Activated T-helper 1 cell treated with anti-CD3 and anti-CD28 coated beads, Interleukin-2, amount 50 U/mL, for 16 hours (primary cell): ENCODE measurements at places on chromosomes 4 and X.

DNA sequence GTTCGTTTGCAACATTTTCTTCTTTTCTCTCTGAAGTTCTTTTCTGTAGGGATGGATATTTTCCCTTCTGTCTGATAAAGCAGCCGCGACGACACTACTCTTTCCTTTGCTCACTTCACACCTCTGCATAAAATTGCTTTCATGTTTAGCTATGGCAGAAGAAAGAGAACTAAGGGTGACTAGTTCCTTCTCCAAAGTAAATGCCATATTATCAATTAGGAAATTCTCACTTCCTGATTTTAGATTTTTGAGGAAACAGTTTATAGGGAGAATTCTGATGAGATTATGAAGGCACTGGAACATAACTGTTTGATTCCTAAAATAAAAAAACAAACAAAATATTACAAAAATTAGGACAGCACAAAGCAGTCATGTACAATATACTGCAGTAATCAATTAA, 29.2 kb downstream of the FANCB start:
- no peak for DNase-seq

- DNase-seq, result no peak
These were observed 97.5 kb upstream of the ZNF518B start for GRCh38 chr4:10554694-10555093.

- no peak for DNase-seq
These were observed 88.9 kb upstream of the RPL34 start for GRCh38 chr4:108531461-108531860.

GRCh38 chr4:94882756-94883155, 125.0 kb downstream of the BMPR1B start:
- no peak for DNase-seq

DNA sequence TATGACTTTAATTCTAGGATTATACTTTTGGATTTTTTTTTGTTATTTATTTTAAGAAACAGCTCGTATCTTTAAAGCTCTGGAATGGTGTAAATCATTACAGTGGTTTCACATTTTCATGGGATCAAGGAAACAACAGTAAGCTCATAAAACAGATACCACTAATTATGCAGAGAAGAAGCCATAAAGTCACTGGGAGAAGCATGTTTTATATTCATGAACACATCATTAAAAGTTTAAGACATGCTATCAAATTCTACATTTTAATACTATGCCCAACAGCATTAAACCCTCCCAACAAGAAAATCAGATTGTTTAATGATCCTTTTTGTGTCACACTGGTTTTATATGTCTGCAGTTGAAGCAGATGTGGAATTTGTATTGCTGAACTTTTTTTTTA, 149.9 kb downstream of the FBXO8 start:
- DNase-seq, result no peak

GRCh38 chrX:118551426-118551825, 55.8 kb downstream of the DOCK11 start:
- DNase-seq, result no peak

DNA sequence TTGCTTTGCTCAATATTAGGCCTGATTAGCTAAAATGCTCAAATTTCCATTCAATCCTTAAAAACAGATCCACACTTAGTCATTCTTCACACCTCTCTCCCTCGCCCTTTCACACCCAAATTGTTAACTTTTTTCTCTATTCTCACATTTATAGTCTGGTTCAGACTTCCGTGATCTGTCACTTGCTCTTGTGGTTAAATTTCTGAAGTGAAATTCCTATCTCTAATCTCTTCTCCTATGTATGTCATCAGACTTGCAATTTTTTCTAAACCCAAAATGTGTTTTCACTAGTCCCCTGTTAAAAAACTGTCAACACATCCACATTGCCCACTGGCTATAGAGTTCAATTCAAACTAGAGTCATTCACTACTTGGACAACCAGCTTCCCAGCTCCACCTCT, 63.2 kb downstream of the SNCA start:
- DNase-seq, result no peak

- no peak for DNase-seq
These were observed 19.1 kb upstream of the CXCL6 start for GRCh38 chr4:73817341-73817740.

DNA sequence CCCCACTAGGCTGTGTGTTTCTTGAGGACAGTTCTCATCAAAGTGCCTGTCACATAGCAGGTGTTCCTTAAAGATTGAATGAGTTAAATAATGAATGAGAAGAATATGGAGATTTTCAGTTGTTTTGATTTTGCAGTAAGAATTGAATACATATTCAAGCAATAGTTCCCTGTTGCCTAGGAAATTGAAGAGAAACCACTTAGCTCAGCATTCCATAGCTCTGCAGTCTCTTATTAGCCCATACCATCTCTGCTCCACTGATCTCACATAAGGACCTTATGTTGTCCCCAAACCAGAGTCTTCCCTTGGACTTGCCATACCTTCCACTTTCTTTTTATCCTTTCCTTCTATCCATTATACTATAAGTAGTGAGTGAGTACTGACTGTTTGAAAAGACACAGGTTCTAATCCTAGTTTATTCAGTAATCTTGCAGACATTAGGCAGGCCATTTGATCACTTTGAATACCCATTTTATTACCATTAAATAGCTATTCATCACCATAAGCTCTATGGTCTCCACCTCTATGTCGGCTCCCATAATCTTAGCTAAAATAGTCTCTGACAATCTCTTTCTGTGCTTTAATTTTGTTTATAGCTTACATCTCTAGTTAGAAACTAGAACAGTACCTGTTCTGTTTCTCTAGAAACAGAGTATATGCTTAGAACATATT, 1059.6 kb upstream of the SLIT2 start:
- DNase-seq, result no peak

DNA sequence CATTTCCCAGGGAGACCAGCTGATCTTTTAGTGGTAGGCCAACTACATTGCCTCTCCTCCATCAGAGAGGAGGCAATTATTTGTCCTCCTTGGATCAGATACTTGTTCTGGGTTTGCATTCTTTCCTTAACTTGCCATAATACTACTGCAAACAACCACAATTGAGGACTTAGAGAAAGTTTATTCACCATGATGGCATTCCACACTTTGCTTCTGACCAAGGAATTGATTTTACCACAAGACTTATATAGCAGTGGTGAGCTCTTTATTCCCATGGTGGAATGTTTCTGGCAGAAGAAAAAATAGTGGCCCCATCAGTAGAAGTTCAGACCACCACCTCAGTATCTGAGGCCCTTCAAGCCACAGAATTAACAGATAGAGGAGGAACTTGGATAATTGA, 123.9 kb upstream of the PPP3CA start:
- DNase-seq, result no peak

DNA sequence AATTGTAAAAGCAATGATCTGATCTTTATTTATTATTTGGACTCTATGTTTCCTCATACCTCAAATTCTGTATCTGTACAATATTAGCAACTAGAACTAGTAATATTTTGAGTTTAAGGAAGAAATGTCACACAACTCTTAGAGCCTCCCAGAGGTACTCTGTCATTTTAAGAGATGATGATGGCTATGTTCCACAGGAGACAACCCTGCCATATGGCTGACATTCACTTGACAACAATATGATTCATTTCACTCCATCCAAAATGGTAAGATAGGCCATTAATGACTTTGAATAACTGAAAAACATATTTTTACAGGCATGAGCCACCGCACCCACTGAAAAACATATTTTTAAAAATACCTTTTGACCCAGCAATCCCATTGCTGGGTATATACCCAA, 190.3 kb downstream of the MAML3 start:
- no peak for DNase-seq

DNA sequence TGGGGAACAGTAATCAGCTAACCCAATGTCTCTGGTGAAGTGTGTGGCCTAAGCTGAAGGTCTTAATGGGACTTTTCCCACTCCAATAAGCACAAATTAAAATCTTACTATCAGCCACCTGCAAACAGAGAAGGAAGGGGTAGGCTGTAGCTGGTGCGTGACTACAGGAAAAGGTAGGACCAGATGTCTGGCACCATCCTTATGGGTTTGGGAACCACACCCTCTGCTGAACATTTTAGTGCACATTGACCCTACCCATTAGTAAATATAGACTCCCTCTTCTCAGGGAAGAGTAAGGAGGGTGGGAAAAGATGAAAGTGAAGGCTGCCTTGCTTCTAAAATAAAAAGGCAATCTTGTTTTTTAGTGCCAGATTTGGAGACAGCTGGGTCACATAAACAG, 602.8 kb downstream of the FAT4 start:
- DNase-seq, result no peak

DNA sequence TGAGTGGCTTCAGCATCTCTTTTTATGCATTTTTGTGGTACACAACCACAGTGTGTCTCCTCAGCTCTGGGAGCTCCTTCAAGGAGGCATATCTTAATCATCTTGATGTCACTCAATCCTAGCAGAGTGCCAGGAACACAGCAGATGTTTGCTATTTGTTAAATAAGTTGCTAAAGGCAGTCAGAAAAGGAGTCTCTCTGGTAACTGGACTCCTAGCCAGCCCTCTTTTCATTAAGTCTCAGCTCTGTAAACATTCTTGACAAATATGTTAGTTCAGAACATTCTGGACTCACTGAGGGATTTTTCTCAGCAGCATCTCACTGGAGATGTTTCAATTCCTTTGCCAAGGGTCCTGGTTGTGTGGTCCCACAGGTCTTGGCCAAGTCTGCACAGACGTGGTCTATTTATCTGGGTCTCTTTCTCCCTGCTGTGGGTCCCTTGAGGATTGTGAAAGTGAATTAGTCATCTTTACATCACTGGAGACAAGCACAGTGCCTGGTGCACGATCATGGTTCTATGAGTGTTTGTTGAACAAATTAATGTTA, 20.3 kb upstream of the FAM9C start:
- no peak for DNase-seq

DNA sequence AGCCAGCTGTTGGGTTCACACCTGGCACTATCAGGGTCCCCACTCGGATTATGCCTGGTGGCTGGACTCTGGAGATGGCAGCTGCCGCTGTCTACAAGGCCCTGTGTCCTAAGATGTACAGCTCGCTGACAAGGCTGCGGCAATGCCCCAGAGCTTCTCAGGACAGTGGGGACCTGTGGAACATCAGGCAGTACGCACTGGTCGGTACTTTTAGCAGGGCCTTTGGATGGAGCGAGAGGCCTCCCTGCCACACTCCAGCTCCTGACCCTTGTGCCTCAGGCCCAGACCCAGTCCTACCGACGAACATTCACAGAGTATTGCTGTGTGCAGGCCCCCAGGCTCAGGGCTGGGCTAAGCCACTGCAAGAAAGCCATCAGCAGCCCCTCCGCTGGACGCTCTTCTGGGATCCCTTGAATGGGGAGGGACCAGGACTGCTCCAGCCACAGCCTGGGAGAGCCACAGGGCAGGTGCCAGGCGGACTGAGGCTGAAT, 45.7 kb upstream of the HMX1 start:
- no peak for DNase-seq

GRCh38 chr4:79679859-79680258, 271.8 kb upstream of the GK2 start:
- DNase-seq, result no peak

GRCh38 chrX:39439906-39440798, 638.9 kb downstream of the MID1IP1 start:
- DNase-seq, result no peak

DNA sequence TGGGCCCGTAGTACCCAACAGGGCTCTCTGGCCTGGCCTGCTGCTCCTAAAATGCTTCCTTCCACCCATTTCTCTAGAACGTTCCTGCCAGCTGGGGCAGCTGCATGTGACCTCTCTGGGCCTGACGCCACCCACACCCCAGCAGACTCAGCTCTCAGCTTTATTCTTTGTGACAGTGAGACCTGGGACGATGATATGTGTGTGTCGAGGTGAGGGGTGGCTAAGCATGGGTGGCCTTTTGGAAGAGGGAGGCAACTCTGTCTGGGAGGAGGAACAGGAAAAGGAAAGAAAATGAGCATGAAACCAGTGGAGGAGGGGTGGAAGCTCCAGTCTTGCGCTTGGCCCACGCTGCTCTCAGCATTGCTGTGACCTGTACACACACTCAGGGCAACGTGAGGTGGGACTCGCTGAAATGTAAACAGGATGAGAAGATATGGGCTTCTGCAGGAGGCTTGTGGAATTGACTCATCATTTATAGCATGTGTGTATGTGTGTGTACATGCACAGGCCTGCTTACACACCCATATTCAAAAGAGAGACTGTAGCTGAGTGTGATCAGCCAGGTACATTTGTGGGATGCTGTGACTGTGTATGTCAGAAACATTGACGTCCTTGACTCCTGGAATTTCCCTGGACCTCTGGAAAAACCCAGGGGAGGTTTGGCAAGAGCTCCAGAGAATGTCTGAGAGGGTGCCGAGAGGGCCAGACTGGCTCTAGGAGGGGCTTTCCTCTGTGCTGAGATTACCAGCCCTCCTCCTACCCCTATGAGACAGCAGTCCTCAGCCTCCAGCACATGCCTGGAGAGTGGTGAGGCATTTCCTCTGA, 137.9 kb downstream of the PJA1 start:
- DNase-seq, result no peak

DNA sequence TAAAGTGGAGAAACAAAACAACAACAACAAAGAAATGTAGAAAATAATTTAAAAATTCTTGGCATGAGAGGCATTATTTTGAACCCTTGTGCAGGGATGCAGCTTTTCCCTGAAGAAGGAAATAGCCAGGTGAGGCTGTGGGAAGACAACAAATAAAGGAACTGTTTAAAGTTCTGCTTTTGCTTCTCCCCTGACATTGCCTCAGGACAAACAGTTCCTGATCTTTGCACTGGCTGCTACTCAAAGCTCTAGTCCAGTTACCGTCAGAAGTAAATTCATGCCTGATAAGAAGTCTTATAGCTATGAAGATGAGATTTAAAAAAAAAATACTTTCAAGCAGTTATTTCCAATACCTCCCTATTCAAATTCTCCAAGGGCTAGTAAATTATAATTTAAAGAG, 233.8 kb downstream of the IL15 start:
- DNase-seq, result no peak

- DNase-seq, result no peak
These were observed 93.2 kb downstream of the GASK1B start for GRCh38 chr4:158079661-158080060.

DNA sequence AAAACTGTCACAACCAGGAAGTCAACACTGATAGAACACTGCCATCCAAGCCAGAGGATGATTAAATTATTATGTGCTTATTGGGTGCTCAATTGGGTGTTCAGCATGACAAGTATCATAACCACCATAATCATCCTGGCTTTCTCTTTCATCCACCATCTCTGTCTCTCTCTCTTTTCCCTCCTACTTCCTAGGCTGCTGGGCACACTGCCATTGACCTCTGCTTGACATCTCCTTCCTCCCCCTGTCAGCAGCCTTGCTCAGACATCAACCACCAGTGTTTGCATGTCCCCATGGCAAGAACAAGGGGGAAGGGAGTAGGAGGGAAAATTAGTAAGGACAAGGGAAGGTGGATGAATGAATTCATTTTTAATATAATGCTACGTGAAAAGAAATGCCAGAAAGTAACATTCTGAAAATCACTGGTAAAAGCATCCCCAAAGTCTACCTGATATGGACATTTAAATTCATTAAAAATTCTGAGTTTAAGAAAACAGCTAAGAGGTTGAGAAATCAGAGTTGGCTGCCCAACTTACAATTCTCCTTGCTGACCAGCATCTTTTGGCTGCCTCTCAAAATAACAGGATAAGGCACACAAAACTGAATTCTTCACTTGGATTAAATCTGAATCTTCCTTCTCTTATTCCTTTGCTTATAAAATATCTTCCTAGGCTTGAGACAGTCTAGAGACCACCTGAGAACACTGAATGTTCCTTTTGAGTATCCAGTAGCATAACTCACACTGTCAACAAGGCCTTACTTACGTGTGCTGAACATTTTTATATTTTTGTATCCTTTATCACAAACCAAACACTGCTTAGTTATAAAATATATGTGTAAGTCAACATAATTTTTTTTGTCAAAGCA, 48.5 kb downstream of the SNCA start:
- DNase-seq, result no peak

- DNase-seq, result no peak
These were observed 96.2 kb upstream of the KLHL13 start for GRCh38 chrX:118212817-118213183.

GRCh38 chr4:30630431-30630830, 89.7 kb upstream of the PCDH7 start:
- no peak for DNase-seq
